ENCODE measurements at places on chromosomes 2 and 18.
A peak's percentile ranks its signal among the peaks of the same experiment; 100 is the strongest.

- DNase-seq: no peak
Measured at GRCh38 chr2:76625101-76625500, 897.1 kb downstream of the LRRTM4 start.

DNA sequence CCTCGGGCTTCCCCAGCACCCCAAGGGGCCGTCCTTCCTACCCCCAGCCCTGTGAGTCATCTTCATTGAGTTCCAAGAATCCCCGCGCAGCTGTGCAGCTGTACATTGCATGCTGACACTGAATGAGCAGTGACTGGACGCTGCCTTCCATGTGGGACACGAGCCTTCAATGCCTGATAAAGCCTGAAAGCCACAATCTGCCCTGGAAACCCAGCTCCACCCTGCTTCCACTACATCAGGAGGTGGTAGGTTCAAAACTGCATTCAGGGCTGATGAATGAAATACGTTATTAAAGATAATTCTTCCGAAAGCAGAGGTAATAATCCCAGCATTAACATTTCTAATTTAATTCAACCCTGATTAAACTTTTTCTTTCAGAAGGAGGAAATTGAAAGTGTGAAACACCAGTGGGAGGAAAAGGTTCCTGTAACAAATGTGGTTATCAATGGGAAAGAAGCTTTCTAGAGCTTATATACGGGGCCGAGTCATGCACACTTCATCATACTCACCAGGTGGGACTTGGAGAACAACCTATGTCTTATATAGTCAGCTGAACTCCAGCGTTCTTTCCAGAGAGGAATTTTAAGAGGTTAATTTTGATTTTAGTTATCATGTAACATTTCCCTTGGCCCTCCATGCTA, 360.1 kb downstream of the LPIN1 start:
- DNase-seq: peak; percentile 86

DNA sequence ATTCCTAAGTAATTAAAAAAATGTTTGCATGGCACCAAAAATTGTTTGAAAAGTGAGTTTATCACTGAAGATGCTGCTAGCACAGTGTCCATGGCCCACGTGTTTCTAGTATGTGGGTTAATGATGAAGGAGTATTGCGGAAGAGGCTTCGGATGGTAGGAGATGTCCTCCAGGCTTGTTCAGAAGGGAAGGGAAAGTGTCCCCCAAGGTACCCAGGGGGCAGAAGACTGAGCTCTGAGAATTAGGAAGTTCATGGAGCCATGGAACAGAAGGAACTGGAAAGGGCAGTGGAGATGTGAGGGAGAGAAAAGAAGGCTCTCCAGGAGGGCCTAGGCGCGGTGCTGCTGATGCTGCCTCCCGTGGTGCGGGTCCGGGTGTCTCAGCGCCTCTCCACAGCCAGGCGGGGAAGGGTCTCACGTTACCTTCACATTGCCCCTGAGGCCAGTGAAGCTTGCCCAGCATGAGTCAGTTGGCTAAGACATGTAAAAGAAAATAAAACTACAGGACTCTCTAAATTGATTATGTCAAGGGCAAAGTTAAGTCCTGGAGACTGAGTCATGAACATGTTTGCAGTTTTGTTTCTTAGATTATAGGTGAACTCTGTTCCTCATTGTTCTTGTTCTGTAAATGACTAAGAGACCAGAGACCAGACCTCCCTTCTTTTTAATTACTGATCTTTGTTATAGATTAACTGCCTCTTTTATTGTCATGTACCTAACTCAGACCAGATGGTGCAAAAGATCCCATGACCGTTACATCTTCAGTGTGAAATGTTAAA, 89.0 kb downstream of the MTCL1 start:
- DNase-seq: no peak

DNA sequence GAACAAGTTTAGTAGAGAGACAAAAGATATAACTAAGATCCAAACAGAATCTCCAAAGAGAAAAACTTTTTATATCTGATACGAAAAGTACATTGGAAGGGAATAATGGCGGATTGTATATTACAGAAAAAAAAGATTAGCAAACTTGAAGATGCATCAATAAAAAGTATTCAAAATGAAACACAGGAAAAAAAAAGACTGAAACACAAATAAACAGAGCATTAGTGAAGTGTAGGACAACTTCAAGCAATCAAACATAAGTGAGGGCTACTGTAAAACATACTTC, 41.1 kb upstream of the MYCN start:
- DNase-seq: no peak

- DNase-seq: no peak
Measured at GRCh38 chr2:202548240-202548639, 86.5 kb upstream of the FAM117B start.

GRCh38 chr18:55918444-55918843, 330.5 kb upstream of the TCF4 start:
- no peak for DNase-seq

GRCh38 chr18:79583426-79583825, 96.2 kb upstream of the CTDP1 start:
- no peak for DNase-seq

DNA sequence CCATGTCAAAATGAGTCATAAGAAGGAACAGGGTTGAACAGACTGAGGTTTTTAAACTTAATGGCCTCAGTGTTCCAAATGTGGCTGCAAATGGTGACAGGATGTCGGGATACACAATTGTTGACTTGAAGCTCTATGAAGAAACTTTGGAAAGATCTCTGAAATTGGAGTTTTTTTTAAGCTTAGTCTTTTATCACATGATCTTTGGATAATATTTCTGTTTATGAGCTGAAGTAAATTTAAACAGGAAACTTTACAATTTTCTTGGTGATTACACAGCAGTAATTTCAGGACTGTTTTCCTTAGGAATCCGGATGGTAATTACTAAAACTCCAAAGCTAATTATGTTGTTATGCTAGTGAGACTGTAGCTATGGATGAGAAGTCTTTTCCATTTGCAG, 199.1 kb upstream of the NRXN1 start:
- DNase-seq: no peak

DNA sequence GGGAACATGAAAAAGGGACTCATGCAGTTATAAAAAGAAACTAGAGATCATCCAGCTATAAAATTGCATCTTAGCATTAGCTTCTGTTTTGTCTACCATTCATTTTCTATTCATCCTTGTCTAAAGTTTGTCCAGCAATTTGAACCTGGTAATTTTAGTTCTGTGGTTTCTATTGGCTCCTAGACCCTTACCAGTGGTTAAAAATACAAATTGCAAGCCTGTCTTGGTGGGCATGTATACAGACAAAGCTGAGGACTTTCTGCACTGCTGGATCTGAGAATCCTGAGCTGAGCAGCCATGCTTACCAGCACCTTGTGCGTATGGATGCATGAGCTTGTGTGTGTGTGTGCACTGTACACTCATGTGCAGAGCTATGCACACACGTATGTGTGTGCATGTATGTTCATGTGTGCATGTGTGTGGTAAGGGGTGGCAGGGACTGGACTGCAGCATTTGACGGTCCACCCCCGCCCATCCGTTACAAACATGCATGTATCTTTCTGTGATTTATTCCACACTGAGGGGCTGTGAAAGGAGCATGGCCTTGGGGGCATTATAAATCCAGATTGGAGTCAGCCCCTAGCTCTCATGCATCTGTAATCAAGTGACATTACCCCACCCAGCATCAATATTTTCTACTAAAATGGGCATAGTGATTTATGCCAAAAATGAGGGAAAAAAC, 144.7 kb downstream of the FAM210A start:
- no peak for DNase-seq

GRCh38 chr2:168543037-168543436, 87.0 kb downstream of the CERS6 start:
- no peak for DNase-seq

- no peak for DNase-seq
Measured at GRCh38 chr2:3469486-3469885, 49.8 kb downstream of the ADI1 start.

GRCh38 chr2:73993778-73994177, 9.1 kb downstream of the TET3 start:
- DNase-seq: no peak

GRCh38 chr18:13067124-13067523, 76.0 kb downstream of the CEP192 start:
- no peak for DNase-seq

DNA sequence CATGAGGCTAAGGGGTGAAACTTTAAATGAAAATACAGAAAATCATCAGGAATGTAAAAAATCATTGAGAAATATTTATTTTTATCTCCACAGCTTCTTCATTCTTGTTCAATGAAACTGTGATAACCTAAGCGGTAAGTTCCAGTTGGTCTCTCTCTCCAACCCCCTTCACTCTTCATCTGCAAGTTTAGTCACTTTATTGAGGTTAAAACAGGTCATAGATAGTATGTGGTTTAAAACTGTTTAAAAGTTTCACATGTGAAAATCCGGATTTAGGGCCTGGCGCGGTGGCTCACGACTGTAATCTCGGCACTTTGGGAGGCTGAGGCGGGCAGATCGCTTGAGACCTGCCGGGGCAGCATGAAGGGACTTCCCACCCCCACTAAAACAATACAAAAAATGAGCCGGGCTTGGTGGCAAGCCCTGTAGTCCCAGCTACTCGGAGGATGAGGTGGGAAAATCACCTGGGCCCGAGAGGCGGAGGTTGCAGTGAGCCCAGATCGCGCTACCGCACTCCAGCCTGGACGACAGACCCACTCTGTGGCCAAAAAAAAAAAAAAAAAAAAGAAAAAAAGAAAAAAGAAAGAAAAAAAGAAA, 1.6 kb upstream of the PHLPP1 start:
- no peak for DNase-seq

DNA sequence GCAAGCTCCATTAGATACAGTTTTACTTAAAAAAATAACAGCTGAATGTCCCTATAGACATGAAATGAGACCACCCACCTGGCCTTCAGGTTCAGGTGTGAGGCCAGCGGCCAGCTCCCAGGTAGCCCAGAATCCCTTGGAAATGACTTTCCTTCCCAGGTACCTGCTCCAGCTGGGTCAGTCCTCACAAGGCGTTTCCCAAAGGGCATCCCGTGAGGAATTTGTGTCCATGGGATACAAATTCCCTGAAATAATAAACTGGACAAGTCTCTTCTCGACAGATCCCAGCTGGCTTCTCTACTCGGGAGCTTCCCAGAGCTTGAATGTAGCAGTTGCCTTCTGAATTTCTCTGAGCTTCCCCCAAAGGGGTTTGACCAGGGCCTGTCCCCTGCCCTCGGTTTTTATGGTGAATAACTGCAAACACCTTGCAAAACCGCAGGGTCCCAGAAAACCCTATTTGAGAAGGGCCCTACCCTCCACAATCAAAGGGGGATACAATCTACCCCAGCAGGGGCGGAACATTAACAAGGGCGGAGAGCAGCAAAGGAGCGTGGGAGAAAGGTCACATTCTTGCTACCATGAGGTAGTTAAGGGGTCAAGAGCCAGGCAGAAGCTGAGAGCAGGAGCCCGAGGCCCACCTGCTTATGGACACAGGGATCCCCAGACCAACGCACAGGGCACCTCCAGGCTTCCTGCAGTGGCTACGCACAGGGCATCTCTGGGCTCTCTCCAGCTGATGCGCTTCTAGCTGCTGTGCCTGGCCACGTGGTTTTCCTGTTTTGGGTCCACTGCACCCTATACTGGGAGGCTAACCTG, 107.7 kb downstream of the HDAC4 start:
- DNase-seq: no peak

GRCh38 chr2:85368921-85369320, 14.4 kb downstream of the ELMOD3 start:
- no peak for DNase-seq

DNA sequence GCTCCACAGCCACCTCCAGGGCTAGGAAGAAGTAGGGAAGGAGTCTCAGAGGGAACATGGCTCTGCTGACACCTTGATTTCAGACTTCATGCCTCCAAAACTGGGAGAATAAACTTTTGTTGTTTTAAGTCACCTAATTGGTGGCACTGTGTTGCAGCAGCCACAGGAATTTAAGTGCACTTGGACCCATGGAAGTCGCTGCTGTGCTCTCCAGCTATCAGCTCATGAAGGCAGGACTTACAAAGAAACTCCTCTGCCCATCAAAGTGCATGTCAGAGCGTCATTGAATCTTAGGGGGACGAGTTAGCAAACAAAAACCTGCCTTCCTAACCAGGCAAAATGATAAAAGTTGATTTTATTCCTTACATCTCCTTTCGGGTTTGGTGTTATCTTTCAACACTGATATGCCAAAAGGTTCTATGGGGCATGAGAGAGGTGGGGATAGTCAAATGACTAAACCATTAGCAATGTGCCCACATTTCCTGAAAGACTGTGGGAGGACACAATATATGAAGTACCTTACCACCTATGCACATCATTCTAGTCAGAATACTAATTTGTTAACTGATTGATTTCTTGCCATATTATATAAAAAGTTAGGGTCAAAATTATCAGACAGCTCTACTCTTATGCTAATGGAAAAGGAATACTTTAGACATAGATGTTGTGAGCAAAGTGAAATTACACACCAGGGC, 235.8 kb upstream of the TNP1 start:
- no peak for DNase-seq

GRCh38 chr2:157267476-157267875, 10.0 kb downstream of the GALNT5 start:
- DNase-seq: no peak

DNA sequence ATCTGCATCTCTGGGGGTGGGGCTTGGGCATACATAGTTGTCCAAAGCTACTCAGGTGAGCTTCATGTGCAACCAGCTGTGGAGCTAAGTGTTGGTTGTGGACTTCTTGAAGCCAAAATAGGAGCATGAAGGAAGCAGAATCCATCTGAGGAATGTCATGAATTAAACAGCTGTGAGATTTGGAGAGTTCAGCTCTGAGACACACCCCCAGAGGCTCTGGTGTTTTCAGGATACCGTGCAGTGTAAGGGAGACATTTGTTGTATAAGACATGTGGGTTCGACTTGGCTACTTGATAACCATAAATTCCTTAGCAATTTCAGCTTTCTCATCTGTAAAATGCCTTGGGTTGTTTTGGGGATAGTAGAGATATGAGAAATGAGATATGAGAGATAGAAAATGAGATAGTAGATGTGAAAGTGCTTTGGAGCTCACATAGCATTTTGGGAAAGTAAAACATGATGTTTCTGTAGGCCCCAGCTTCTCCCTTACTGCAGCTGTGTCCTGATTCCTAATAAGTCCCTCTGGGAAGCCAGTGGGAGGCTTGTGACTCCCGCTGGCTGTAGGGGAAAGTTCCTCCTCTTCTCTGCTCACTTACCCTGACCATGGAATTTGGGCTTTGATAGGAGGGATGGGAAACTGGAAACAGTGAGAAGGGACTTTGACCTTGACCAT, 50.0 kb downstream of the DPYSL5 start:
- no peak for DNase-seq

DNA sequence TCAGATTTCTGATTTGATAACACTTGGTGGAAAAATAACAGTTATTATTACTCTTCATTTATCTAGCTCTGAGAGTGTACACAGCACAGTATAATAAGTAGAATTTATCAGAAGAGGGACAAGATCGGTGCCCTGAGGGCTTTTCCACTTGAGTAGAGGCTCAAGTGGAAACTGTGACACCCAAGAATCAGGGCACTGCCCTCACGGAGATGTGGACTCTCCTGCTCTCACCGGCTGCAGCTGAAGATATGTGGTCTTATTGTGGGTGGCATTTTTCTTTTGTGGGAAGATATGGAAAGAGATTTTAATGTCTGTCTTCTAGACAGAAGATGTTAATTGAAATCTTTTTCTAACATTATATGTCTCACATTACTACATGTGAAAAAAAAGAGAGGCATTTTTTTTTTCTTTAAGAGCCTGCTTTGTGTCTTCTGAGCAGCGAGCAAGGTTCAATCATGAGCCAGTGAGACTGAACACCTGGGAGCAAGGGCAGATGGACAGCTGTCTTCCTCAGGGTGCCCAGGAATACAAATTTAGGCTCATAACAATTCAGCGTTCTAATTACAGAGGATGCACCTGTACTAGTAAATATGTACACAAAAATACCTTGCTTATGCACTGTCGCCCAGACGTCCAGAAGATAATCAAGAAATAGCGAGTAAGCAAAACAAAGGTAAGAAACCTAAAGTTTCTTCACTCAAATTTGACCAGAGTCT, 1098.2 kb upstream of the FANCL start:
- DNase-seq: no peak

All from AG09319 (cell line).